Forelimb muscle (tissue), 1 donor: ENCODE measurements at places on chromosomes 3 and 15.

GRCh38 chr3:13811614-13812013 lies 68.3 kb downstream of the WNT7A start:
- DNase-seq = no peak

GRCh38 chr15:40776537-40777141 lies 6.9 kb downstream of the C15orf62 start:
- DNase-seq = no peak

DNA sequence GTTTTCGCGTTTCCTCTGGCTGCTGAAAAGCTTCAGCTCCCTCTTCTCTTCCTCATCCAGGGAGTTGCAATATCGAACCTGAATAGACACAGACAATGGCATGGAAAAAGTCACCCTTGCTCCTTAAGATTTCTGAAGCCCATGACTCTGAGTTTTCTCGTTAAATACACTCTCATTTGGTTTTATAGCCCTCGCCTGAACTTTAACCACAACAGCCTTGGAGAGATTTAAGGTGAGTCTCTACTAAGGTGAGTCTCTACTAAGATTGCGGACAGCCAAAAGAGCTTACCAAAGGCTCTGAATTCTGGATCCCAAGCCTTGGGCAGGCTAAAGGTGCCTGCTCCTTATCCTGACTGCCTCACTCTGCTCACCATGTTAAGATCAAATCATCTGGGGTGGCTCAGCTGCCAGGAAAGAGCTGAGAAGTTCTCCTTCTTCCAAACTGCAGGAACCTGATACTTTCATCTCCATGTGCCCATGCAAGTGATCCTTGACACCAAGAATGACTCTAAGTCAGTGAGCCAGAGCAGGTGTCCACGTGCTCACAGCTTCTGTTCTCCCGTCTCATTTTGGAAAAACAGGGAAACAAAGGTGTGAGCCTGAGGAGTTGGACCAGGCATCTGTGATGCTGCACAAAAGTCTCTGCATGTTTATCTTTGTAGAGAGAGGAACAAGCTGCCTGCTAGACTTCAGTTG lies 65.1 kb downstream of the PRICKLE2 start:
- DNase-seq = no peak

- no peak for DNase-seq
These were observed 11.4 kb downstream of the SPRED1 start for GRCh38 chr15:38263996-38264395.

- no peak for DNase-seq
These were observed 16.0 kb downstream of the DNAJC19 start for GRCh38 chr3:180973543-180973942.

- no peak for DNase-seq
These were observed 16.8 kb downstream of the ATG7 start for GRCh38 chr3:11288786-11289637.

GRCh38 chr15:40908095-40908494 lies 13.8 kb downstream of the VPS18 start:
- DNase-seq = no peak

DNA sequence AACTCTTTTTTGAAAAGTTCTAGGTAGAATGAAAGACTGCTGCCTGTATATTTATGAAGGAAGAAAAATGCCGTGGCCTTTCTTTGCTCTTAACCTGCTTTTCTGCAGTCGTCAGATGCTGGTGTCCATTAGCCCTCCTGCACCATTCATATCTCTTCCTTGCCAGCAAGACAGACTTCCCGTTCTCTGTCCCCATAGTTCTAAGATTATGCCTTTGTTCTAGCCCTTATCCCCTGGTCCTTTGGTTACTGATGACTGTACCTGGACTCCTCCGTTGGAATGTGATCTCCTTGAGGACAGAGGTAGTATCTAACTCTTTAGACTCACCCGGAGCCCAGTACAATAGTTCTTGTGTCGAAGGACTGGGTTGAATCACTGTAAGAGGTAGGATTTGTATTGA lies 16.8 kb downstream of the ABHD17C start:
- no peak for DNase-seq

GRCh38 chr3:21062831-21063294 lies 688.1 kb downstream of the ZNF385D start:
- DNase-seq = peak; percentile 73

- DNase-seq = no peak
These were observed 6.1 kb upstream of the TICRR start for GRCh38 chr15:89569090-89569745.

- no peak for DNase-seq
These were observed 109.8 kb downstream of the BBX start for GRCh38 chr3:107632576-107632975.
